Skin of body (tissue), 3 donors: ENCODE measurements at places on chromosomes 16 and 17. TPM values are rescaled to one million over a fixed set of nuclear protein-coding genes. Genes with fewer than 3 reads are reported as not detected.

GRCh38 chr17:58865301-58865700 is 109.6 kb downstream of the PPM1E start:
- DNase-seq, result no peak

DNA sequence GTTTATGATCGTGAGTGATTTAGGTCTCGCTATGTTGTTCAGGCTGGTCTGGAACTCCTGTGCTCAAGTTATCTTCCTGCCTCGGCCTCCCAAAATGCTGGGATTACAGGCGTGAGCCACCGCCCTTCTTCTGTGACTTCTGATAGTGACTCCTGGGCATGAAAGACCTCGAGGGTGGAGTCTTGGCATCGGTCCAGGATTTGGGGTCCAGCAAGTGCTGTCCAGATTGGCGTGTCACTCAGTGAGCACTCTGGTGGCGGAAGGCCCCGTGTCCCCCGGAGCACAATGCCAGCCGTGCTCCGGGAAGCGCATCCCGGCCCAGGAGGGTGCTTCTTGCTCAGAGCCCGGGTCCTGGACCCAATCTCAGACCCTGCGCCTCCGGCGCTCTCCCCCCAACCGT is 6.8 kb downstream of the OR1F1 start:
- DNase-seq, result no peak

Gene SOST
- 0.20 TPM for total RNA-seq

- DNase-seq, result no peak
Observed at GRCh38 chr17:75270966-75271232, at the start of gene MIF4GD. TSS of gene MIF4GD (minus strand) at chr17:75271231. CDS start at chr17:75270195, 1,036 bp downstream.
